Suppressor macrophage (primary cell): ENCODE measurements at places on chromosomes 16 and 17.
A peak's percentile ranks its signal among the peaks of the same experiment; 100 is the strongest.

DNA sequence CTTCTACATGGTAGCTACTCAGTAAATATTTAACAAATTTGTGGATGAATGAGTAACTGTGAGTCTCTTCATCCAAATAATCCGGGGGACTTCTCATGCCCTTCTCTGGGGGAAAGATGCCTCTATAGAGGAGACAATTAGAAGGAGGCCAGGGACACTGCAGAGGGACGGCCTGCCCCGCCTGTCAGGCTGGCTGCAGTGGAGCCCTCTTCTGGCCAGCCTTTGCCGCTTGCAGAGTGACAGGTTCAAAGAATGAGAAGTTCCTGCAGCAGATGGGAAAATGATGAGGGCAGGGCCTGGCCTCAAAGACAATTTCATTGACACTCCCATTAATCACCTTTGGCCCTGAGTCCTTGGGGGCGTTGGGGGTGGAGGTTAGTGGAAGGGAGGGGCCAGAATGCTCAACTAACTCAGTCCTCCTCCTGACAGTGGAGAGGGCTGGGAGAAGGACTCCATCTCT lies 339.0 kb downstream of the MAF start:
- peak; percentile 81 for DNase-seq

GRCh38 chr17:83071966-83072562 lies 7.3 kb upstream of the METRNL start:
- peak; percentile 75 for DNase-seq

GRCh38 chr17:82582709-82583108 lies 63.2 kb downstream of the FOXK2 start:
- no peak for DNase-seq

DNA sequence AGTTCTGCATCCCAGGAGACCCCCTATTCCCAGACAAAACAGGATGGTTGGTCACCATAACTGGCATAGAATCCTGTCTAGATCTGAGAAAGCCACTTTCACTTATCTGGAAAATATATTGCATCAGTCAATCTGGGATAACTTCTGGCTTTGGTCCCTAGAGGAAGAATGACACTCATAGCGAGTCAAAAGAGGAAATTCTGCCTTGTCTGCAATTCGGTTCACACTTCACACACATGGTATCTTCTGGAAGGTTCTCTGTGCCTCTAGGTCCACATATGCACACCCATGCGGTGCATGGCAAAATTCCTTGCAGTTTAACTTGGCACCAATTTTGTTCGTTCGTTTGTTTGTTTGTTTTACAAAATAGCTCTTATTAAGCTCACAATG lies 49.2 kb upstream of the WSCD1 start:
- no peak for DNase-seq

GRCh38 chr17:43676471-43676870 lies 14.7 kb upstream of the MEOX1 start:
- DNase-seq, result peak; percentile 82
